ENCODE measurements at places on chromosomes 16 and 17.

GRCh38 chr17:57329380-57330214 is 73.3 kb downstream of the MSI2 start:
- no peak for DNase-seq

DNA sequence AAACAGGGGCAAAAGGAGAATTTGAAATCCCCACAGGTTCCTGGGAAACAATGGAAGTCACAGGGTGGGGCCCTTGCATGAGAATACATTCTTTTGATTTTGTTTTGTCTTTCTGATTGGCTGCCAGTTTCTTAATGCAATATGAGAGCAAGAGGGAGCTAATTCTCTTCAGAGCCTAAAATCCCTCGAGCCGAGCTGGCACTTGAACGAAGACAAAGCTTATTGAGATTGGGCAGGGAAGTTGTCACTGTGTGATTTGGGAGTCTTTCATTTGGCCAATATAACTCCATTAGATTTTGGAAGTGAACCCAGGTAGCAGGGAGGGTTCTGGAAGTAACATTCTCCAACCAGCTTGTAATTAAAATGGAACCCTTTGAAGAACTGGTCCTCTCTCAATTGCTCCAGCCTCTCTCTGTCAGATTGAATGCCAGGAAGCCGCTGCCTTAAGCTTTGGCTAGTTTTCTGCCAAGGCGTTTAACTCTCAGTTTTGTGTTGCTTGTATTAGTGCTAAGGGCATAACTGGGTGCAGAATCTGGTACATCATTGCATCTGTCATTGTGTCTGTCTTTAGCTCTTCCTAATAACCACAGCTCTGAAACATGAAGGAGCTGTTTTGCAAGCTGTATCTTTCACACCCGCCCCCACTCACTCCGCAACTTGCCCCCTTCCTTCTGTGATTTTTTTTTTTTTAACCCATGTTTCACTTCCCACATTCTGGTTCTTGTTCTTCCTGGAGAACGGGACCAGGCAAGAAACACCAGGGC is 272.0 kb downstream of the MAF start:
- DNase-seq, result no peak

GRCh38 chr17:39045948-39046679 is 78.9 kb upstream of the FBXO47 start:
- DNase-seq, result no peak

DNA sequence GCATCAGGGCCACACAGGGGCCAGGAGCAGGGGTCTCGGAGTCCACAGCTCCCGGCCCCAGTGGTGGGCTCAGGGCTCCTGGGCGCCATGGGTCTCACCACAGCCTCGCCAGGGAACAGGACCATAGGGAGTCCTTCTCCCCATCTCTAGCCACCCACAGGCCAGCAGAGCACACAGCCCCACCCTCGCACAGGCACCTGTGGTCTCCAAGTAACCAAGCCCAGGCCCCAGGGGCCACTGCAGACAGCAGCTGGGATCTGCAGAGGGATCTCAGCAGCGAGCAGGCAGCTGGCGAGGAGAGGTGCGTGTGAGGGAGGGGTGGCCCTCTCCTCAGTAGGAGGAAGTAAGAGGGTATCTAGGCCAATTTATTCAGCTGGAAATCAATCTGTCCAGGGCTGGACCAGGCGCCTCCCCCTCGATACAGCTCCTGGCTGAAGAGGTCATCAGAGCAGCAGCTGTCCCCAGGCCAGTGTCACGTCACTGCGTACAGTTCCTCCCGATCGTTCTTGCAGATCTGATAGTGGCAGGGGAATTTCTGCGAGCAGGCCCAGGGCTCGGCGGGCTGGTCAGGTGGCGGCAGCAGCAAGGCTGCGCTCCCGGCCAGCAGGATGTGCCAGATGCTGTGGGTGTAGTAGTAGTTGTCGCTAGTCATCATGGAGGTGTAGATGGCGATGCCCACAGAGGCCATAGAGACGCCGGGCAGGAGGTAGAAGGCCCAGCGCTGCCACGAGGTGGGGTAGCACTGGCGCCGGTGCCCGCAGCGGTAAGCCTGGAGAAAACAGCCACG is 1.4 kb upstream of the MRPL28 start:
- DNase-seq, result no peak

DNA sequence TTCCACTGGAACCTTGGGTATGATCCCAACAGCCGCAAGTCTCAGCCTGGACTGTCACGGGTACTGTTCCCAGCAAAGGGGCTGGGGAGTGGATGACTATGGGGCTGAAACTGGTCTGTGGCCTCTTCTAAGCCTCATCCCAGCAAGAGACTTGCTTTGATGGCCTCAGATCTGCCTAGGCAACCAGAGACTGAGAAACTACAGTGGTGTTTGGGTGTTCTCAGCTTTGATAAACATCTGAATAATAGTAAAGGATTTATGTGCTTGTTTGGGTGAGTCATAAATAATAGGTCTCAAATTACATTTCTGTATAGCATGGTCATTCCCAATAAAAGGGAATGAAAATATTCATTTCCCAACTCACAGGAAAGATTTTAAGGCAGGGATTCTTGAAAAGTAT is 30.2 kb upstream of the ULK2 start:
- DNase-seq, result peak; percentile 68

- DNase-seq, result no peak
Measured at GRCh38 chr17:63573634-63574033, 23.4 kb downstream of the DCAF7 start.

- no peak for DNase-seq
Measured at GRCh38 chr16:23768581-23768980, 13.8 kb downstream of the CHP2 start.

DNA sequence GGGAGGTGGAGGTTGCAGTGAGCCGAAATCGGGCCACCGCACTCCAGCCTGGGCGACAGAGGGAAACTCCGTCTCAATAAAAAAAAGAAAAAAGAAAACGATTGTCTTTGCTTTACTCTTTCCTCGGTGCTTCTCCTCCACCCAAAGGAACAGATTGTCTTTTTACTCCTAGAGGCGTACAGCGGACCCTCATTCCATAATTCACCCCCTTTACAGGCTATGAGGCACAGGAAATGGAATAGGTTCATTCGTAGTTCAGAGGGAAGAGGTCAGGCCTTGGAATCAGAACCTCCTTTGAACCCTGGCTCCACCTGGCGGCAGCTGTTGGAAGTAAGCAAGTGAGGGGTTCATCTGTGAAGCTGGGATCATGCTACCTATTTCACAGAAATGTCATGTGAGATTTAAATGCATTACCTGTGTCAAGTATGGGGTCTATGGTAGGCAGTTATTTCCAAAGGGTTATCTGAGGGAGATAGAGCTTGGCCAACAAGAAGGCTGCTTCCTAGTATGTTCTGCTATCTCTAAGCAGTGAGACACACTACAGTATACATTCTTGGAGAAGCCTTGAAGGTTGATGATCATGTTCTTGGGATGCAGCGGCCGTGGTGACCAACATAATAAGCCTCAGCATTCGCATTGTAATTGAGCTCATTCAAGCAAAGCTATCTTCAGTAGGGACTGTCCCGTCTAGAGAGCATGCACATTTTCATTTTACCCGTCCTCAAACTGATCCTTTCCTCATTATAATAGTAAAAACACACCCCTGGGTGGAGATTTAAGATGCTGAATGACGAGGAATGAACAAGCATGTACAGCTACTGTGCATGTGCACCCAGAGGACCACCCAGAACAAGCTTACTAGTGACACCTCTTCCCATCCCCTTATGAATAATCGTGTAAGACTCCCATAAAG is 18.7 kb upstream of the ZNF689 start:
- DNase-seq, result peak; percentile 70

DNA sequence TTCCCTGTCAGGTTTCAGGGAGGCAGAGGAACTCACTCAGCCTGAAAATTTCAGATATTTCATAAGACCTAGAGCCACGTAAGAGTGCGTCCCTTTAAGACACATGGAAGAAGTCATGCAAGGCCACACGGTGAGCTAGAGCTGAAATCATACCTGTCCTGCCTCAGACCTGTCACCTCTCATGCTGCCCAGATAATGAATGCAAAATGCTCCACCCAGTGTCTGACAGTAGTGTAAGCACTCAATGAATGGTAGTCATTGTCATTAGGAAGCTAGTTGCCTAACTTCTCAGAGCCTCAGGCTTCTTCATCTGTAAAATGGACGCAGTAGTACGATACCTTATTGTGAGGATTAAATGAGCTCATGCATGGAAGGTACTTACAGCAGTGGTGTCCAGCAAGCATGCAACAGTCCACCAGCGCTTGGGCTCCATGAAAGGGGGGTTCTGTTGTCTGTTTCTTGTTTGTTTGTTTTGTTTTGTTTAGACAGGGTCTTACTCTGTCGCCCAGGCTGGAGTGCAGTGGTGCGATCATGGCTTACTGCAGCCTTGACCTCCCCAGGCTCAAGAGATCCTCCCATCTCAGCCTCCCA is 60.7 kb downstream of the WSB1 start:
- DNase-seq, result no peak

DNA sequence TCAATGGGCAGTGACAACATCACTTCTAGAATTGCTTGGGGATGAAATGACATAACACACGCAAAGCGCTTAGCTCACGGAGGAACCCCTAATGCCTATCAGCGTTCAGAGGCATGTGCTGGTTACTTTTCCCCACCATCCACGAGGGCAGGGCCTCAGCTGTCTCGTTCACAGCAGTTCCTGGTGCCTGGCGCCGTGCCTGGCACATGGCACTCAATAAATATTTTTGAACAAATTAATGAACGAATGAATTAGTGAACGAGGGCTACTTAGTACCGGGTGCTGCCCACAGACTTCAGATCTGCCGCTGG is 14.1 kb upstream of the CIBAR2 start:
- DNase-seq, result no peak

- no peak for DNase-seq
Measured at GRCh38 chr16:53968896-53969295, 264.9 kb downstream of the FTO start.

DNA sequence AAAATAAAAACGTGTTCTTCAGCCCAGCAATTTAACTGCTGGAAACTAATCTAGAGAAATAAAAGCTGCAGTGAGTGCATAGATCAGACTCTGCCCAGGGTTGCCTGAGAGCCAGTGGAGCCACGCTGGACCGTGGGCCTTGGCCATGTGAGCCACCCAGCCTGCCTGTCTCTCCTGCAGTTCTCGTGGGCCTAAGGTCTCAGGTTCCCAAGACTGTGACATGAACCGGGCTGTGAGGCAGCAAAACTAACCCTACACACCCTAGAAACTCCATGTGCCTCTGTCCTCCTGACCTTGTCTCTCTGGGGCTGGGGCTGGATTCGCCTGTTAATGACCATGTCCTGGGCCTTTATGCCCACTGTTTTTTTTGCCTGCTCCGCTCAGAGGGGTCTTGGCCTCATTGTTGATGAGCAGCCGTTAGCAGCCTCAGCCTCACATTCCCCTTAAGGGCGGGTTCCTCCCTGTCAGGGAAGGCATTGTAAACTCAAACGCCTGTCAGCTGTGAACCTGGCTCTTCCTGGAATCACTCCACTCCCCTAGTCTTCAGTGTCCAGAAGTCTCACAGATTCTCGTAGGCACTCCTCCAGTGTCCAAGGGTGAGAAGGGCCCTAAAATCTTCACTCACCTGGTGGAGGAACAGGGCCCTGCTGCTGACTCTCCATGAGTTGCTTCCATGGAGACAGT is 16.9 kb downstream of the C16orf90 start:
- DNase-seq, result no peak

DNA sequence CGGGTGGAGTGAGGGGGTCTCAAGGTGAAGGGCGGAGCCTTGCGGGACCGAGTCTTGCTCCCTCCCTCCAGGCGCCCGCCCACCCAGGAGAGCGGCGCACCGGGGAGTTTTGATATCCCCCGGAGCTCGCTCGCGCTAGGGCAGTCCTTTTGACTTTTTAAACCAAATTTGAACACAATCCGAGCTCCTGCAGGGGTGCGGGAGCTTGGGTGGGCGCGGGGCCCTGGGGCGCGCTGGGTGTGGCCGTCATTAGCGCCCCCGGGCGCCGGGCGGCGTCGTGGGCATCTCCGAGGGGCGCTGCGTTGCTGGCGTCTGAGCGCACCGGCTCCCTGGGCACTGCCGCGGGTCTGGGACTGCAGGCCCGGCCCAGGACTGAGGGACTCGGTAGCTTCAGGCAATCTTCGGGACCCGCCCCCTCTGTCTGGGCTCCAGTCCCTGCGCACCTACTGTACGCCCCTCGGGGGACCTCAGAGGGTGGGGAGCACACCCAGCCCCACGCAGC is 10.9 kb downstream of the MAF start:
- no peak for DNase-seq

DNA sequence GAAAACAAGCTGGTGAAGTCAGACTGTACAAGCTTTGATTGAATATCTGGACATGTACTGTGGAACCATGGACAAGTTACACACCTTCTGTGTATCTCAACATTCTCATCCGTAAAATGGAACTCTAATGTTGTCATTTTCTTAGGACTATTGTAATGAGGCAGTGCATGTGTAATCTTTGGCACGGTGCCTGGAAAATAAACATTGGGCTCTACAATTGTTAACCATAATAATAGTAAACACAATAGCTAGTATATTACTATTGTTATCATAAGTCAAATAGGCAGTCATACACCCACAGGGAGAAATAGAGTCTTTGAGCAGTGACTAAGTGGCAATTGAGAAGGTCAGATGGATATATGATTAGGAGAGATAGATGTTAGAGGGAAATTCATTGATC is 39.8 kb upstream of the ANKFN1 start:
- no peak for DNase-seq

DNA sequence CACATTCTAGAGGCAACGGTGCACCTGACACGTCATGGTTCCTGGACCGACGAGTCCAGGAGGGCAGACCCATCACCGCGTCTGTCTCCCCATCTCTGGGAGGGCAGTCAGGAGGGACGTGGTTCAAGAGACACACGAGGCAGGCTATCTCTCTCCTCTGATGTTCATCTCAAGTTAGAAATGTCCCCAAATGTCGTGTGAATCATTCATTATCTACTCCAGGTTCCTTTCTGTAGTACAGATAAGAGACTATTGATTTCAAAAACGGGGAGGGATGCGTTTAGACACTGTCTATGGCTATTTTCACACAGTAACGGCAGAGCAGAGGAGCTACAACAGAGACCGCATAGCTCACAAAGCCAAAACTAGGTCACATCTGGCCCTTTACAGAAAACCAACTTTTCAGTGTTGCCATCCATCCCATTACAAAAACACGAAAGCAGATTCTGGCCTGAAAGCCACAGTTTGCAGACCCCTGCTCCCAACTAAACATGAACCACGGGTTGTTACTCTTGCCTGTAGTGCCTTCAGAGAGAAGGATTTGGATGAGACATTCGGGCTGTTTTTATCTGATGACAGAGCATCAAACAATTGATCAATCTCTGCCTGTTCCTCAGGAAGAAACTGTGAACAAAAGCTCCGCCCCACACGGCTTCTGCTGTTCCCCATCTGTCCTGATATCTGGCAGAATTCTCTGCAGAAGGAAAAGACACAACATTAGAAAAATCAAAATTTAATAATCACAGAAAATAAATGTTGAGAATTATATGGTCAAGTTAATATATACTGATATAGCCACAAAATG is 6.8 kb downstream of the MEAK7 start:
- DNase-seq, result no peak

All from HTR-8/SVneo (cell line).